ENCODE measurements at places on chromosomes 1 and 21. TPM values are rescaled to one million over a fixed set of nuclear protein-coding genes. Genes with fewer than 3 reads are reported as not detected.
A peak's percentile ranks its signal among the peaks of the same experiment; 100 is the strongest.

DNA sequence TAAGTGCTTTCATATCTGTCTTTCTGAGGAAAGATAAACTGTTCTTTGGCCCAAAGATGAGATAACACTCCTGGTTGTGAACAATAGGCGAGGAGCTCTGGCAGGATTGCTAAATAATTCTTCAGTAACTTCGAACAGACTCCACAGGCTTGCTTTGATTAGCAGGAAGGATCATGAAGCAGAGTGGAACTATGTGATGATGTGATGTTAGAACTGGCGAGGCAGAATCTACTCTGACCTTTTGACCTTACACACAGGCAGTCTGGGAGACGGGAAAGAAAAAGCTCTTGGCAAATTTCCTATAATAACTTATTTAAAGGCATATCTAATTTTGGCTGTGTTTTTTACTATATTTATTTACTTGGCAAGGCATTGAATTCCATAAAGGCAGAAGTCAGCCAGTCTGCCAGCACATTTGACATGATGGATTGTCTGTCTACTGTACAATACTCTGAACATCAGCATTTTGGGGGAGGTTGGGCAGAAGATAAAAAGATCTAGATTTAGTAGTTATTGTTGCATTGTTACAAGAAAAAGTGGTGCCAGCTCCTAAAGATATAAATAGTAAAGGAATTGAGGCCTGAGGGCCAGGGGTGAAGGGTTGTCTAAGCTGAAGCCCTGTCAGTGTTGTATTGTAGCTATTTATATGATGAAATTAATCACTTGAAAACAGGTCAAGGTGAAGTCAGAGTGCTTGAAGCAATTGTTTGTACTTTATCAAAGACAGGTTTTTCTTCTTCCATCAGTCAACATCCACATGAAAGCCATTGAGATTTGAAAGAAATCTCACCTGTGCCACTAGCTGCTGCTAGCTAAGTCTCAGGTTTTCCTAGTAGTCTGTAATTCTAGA is 708.8 kb downstream of the LTN1 start:
- no peak for DNase-seq

DNA sequence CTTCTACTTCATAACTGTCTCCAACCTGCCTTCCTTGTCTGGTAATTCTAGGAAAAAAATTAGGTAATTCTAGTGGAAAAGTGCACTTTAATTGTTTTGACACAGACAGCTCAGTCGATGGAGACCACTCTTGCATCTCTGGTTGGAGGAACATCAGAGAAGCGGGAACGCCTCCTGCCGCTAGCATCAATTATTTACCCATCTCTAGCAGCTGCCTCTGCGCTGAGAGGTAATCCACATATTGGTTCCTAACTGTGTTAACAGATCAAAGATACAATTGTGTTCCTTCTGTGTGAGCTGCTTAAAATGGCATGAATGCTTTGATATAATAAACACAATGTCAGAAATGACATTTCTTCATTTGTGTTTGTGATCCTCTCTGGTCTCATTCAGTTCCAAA is 33.3 kb downstream of the C2CD2 start:
- DNase-seq, result no peak

DNA sequence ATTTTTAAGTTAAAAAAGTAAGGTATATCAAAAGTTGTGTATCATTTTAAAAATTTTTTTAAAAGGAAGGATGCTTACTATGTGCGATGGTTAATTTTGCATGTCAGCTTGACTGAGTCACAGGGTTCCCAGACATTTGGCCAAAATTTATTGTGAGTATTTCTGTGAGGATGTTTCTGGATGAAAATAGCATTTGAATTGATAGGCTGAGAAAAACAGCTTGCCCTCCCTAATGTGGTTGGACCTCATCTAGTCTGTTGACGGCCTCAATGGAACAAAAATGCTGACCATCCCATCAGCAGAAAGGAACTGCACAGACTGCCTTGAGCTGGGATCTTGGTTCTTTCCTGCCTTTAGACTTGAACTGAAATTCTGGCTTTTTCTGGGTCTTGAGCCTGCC is 724.5 kb downstream of the NCAM2 start:
- no peak for DNase-seq

GRCh38 chr1:27179379-27179778 is 24.5 kb upstream of the SLC9A1 start:
- DNase-seq, result no peak

GRCh38 chr1:55375617-55376258 is 160.6 kb upstream of the USP24 start:
- no peak for DNase-seq

DNA sequence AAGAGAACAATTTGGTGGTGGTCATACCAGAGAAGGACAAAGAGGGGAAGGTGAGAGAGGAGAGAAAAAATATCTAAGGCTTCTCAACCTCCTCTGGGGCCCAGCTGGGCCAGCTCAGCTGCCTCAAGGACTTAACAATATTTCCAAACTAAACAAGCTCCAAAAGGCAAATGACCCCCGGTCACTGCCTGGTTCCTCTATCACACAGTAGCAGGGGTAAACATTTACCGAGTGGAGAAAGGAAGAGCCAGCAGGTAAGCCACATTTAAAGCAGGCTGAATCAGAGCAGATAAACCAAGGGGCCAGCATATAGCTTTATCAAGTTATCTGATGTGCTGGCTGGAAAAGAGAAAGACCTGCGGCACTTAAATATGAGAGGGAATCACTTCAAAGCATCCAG is 102.1 kb downstream of the KCND3 start:
- no peak for DNase-seq

- no peak for DNase-seq
Measured at GRCh38 chr1:111603979-111604378, 15.6 kb upstream of the RAP1A start.

DNA sequence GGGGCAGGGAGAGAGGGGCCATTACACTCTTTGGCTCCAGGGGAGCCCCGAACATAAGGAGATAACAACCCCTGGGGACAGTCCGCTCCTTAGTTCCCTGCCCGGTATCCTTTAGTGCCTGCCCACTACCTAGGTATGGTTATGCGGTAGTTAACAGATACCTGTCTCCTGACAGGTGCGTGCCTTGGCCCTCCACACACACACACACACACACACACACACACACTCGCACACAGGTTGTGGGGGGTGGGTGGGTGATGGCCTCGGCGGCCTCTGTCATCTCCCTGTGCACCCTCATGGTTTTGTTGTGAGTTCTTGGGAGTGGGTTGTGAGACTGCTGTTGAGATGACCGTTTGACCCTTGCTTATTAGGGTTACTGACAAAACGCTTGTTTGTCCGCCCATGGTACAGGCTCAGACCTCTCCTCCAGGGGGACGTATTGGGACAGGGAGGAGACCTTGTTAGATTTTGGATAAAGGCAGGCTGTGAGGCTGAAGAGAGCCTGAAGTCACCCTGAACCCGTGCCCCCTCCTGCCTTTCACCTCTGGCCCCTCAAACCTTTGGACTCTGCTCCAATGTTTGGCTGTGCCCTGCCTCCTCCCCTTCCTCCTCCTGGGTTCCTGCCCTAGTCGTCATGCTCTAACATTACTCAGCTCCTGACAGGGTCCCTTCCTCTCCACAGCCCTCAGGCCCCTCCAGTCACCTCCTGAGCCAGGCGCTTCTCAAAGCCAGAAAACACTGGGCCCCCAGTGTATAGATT is 979 bp downstream of the RASSF5 start:
- no peak for DNase-seq

DNA sequence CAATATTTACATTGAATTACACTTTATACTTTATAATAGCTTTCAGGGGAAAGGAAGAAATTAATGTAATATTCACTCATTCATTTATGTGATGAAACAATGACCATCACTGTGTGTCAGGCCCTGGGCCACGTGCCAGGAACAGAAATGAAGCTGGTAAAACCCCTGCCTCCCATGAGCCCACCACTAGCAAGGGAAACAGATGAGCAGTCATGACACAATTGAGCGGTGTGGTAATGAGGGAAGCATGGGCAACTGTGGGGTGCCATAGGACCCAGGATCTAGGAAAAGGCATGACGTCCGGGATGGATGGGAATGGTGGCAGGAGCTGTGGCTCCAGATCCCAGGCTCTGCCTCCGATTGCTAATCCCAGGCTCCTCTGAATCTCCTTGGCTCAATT is 17.0 kb upstream of the SLC5A9 start:
- DNase-seq, result no peak

- peak; percentile 37 for DNase-seq
Measured at GRCh38 chr1:35726450-35727433, 8.1 kb upstream of the C1orf216 start.

GRCh38 chr1:37037690-37038089 is 3.4 kb upstream of the GRIK3 start:
- no peak for DNase-seq

DNA sequence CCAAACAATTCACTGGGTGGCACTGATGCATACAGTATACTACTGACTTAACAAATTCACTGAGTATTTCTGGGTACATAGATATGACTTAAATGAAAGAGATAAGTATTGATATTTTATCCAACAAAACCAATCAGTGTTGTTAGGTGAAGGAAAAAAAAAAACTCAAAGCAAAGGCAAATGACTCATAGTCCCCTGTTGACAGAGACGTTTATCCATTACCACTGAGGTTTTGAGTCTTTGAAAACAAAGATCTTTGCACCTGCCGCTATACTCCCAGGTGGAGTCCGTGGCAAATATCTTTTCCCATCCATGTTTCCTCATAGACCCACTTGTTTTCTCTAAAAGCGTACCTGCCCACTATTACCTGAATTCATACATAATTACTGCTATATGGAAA is 18.4 kb downstream of the DYNLT5 start:
- DNase-seq, result no peak

GRCh38 chr1:98467586-98467985 is 193.9 kb upstream of the SNX7 start:
- no peak for DNase-seq

DNA sequence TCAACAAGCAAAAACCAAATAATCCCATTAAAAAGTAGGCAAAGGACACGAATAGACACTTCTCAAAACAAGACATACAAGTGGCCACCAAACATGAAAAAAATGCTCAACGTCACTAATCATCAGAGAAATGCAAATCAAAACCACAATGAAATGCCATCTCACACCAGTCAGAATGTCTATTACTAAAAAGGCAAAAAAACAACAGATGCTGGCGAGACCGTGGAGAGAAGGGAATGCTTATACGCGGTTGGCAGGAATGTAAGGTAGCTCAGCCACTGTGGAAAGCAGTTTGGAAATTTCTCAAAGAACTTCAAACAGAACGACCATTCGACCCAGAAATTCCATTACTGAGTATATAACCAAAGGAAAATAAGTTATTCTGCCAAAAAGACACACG is 145.1 kb upstream of the EDN2 start:
- DNase-seq, result no peak

GRCh38 chr1:228784181-228784580 is 48.9 kb downstream of the RHOU start:
- no peak for DNase-seq

DNA sequence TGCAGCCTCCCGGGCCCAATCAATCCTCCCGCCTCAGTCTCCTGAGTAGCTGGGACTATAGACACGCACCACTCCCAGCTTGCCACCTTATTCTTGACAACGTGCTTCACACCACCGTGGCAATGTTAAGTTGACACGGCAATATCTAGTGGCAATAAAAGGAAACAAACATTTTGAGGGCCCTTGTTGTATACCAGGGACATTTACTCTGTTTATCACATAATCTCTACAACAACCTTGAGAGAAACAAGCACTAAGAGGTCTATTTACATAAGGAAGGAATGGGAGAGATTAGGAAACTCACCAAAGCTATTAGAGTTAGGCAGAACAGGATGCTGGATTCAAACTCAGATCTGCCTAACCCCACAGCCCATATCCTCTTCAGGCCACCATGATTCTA is 3.1 kb downstream of the KLHDC8A start:
- no peak for DNase-seq

DNA sequence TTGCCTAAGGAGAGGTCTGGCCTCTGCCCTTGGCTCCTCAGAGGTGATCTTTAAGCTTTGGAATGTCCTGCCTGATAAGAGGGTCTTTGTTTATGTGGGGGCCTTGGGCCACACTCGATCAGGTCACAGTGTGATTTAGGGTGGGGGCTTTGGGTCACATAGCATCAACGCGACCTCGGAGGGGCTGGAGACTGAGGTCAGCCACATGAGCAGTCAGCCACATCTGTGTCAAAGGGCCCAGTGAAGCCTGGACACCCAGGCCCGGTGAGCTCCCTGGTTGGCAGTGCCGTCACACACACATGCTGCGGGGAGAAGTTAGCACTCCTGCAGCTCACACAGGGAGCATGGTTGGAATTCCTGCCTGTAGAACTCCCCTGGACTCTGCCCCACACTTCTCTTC is 345.0 kb downstream of the NPHP4 start:
- DNase-seq, result no peak

DNA sequence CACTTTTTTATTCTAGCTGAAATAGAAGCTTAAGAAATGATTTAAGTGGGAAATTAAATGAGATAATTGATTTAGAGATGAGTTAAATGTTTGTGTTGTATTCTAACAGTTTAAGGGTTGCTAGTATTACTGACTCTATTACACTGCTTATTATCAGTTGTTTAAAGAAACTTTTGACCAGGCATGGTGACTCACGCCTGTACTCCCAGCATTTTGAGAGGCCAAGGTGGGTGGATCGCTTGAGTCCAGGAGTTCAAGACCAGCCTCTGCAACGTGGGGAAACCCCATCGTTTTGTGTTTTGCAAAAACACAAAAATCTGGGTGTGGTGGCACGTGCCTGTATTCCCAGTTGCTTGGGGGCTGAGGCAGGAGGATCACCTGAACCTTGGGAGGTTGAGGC is 14.2 kb downstream of the CLIC4 start:
- DNase-seq, result no peak

- no peak for DNase-seq
Measured at GRCh38 chr1:209989525-209989924, 51.5 kb downstream of the SYT14 start.

- no peak for DNase-seq
Measured at GRCh38 chr1:75786901-75787493, 941 bp downstream of the RABGGTB start.

Gene SPATA46
- total RNA-seq, result not detected

Gene TEX35
- total RNA-seq, result not detected

Gene RNF207
- total RNA-seq, result 8.7 TPM

Gene PDZK1IP1
- total RNA-seq, result not detected

Gene HPCAL4
- 51.2 TPM for total RNA-seq

Gene IL19
- total RNA-seq, result not detected

Gene CD5L
- total RNA-seq, result 1.2 TPM

Gene CD1E
- total RNA-seq, result not detected

Gene OR2T11
- not detected for total RNA-seq

Gene SLAMF7
- total RNA-seq, result not detected

Gene TRABD2B
- under 0.01 TPM for total RNA-seq

Gene OR2L5
- total RNA-seq, result 0.62 TPM

Gene OR2L8
- total RNA-seq, result 2.8 TPM
